ENCODE measurements at places on chromosomes 7 and 10.
A peak's percentile ranks its signal among the peaks of the same experiment; 100 is the strongest.

DNA sequence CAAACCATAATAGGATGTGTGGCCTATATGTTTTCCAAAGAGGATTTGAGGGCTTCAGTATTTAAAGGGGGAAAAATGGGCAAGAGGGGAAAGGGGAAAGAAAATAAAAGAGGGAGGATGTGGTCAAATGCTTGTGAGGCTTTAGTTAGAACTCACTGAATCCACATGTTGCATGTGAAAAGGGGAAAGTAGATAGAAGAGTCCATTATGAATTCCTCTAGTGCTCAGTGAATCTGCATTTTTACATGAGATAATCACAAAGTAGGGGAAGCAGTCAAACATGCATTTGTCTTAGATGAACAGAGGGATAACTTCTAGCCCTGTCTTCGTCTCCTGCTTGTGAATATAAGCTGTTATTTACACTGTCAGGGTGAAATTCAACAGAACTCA is 24.6 kb upstream of the AKAP9 start:
- DNase-seq: no peak

DNA sequence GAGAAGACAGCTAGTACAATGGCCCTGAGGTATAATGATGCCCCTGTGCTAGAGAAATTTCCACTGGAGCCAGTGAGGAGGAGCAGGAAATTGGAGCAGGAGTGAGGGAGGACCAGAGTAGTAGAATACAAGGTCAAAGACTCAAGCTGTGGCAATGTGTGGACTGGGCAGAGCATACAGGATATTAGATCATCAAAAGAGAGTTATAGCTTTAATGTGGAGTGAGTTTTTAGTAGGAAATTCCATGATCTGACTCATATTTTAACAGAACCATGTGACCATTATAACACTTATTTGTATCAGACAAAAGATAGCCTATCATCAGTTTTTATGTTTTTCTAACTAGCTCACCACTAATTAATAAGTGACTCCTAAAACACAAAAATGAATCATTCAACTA is 154.1 kb downstream of the DGKB start:
- peak; percentile 26 for DNase-seq

GRCh38 chr10:128044961-128045832 is 81.0 kb downstream of the MKI67 start:
- DNase-seq: no peak

GRCh38 chr10:54702583-54703485 is 98.2 kb downstream of the PCDH15 start:
- DNase-seq: no peak

- no peak for DNase-seq
Measured at GRCh38 chr7:34457329-34457728, 200.7 kb upstream of the NPSR1 start.

GRCh38 chr7:109178342-109178741 is 608.7 kb downstream of the DNAJB9 start:
- DNase-seq: no peak

GRCh38 chr7:14457568-14458453 is 444.7 kb downstream of the DGKB start:
- DNase-seq: peak; percentile 60

DNA sequence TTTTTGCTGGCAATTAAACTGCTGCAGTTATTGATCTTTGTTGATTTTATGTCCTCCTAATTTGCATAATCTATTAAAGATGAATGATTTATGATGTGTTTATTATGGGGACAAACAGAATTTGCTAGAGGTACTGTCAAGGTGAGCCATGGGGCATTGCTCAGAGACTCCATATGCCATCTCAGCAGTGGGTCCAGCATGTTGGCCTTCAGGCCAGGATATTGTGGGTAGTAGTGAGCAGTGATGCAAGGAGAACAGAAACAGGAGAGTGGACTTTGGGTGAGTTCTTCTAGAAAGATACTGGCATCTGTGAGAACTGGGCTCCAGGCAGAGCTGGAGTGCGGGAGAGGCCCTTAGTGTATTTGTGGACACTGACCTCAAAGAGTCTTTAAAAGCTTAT is 65.9 kb downstream of the PAX2 start:
- no peak for DNase-seq

- no peak for DNase-seq
Measured at GRCh38 chr7:114108510-114108909, 189.7 kb upstream of the PPP1R3A start.

DNA sequence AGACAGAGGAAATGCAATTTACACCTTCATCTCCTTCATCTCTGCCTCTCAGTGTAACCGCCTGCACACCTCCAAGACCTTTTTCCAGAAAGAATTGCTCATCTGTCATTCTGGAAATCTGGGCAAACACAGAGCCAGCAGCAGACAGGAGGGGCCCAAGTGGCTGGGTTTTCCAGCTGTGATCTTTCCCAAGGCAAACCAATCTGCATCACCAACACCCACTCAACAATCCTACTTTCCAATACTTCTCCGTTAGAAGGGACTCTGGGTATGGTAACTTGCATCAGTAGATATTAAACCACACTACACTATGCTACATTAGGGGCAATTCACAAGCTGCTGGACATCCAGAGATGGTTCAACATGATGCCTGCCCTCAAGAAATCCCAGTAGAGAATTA is 781.8 kb upstream of the AUTS2 start:
- no peak for DNase-seq

DNA sequence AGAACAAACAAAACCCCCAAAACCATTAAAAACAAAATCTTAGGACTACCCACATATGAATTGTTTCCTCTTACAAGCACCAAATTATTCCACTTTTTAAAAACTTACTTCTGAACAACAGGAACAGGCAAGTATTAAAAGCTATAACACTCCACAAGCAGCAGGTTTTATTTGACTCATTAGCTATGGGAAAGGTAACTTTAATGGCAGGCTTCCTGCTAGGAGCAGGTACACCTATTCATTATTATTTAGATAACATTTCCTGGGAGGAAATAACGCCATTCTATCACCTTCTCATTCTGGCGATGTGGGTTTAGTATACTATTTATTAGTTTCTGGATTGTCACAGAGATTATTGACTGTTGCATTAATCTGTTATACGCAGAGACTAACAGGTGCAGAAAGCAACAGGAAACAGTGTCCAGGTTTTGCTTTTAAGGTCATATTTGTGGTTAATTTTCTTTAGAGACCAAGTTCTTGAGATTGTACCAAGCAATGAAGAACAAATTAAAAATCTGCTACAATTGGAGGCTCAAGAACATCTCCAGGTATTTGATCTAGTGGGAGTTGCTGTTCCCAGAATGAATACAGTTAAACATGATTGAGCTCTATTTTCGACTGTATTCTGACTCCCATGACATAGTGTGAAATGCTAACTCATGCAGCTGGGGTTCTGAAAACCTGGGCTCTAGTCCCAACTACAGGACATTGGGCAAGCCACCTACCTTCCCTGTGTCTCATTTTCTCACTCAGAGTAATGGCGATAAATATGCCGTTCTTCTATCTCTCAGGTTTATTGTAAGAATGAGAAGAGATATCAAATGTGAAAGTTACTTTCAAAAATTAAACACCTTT is 2.0 kb downstream of the CPA2 start:
- no peak for DNase-seq

DNA sequence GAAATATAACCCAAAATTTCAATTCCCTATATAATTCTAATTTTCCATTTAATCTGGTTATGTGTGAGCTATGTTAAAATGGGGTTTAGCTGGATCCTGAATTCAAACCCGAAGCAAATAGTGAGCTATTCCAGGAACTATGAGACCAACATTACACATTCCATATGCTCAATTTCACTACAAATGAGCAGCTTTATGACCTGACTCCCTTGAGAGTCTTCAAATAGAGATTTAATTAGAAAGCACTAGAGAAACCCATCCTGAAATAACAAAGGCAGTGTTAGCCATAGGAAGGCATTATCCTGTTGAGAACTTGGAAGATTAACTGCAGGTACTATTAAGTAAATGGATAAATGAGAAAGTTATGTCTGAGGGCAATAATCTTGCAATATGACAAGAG is 890.0 kb downstream of the GRM8 start:
- DNase-seq: no peak

DNA sequence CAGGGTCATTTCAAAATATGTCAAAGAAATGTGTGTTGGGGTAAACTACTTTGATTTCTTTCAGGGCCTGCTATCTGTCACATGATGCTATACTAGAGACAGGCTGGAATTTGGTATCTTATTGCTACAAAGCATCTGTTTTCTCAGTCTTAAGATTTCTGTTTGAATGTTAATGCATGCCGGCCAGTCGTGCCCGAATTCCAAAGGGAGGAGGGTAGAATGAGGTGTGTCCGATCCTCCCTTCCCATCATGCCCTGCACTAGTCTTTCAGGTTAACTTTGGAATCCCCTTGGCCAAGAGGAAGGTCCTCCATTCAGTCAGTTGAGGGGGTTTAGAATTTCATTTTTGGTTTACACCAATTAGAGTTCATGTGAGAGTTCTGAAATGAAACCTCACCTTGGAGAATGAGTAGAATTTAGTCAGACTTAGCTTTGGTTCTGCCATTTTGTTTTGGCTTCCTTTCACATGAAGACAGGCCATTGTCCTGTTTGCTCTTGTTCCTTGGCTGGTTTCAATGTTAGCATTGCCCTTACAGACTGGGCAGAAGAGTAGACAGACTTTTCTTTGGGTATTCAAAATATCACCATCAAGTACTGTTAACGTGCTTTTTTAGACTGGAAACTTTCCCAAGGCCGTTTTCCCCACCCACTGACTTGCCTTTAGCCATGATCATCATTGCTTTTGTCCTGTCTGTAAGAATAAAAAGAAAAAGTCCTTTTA is 95.8 kb downstream of the CAMK1D start:
- DNase-seq: no peak

GRCh38 chr10:69428165-69428564 is 11.4 kb upstream of the TACR2 start:
- no peak for DNase-seq

Measured in Caki2 (cell line).